Activated CD8-positive, alpha-beta memory T cell treated with anti-CD3 and anti-CD28 coated beads, Interleukin-2, amount 10 ng/mL, durations not matched to agents 7 days and 5 days (primary cell): ENCODE measurements at places on chromosomes 13 and 19. TPM values are rescaled to one million over a fixed set of nuclear protein-coding genes. Genes with fewer than 3 reads are reported as not detected.

DNA sequence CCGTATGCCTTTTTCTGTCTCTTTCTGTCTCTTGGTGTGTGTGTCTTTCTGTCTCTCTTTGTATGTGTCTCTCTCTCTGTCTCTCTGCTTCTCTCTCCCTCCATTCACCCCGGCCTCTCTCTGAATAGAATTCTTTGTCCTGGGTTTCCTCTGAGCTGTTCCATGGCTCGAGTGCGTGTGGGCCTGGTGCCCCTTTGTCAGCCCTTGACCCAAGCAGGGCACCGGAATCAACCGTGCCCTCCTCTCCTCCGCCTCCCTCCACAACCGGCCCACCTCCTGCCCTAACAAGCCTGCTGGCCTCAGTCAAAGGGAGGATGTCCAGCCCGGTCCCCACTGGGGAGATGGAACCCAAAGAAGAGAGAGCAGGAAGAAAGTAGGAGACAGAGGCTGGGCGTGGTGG is 3.2 kb downstream of the AXL start:
- DNase-seq = no peak

DNA sequence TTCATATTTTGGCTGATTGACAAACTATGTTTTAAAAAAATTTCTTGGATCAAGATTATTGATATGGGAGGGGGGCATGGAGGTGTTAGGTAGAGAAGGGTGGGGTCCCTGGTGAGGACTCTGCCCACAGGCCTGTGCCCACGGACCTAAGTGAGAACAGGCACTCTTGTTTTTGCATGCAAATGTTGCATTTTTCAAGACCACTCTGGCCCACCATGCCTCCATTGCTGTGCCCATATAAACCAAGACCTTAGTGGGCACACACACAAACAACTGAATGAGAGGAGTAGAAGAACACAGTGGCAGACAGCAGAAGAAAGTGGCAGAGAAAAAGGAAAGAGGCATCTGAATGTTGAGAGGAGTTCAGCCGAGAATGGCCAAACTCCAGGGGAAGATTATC is 69.6 kb upstream of the ZNF98 start:
- no peak for DNase-seq

DNA sequence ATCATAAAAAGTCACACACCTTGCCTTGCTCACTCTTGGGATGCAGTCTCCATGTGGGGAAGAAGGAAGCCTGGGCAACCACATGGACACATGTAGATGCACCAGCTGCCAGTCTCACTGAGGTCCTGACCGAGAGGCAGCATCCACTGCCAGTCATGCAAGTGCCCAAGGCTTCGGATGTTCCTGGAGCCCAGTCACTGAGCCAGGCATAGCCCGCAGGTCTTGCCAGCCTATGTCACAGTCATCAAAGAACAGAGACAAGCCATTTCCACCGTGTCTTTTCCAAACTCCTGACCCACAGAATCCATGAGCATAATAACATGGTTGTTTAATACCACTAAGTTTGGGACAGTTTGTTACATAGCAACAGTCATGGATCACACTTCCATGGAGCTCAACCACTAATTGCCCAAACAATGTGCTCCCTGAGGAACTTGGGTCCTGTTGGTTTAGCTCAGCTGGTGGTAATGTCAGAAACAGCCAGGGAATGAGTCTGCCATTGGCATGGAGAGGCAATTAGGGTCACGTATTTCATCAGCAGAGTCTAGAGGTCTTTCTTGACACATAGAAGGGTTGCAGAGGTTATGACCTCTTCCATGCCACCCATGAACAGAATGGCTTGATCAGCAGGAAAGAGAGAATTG is 21.5 kb downstream of the STARD13 start:
- DNase-seq = no peak

DNA sequence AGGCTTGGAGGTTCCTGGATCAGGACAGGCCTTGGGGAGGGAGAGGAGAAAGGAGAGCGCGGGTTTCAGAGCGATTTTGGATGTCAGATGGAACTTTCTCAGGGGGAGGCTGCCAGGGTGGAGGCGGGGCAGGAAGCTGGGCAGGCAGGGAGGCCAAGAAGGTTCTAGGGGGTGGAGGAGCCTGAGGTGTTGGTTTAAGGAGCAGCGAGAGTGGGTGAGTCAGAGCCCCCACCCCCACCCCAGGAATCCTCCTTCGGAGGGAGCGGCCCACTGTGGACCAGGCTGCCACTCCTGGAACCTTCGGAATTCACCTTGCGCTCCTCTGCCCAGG is 15.9 kb upstream of the NOP53 start:
- no peak for DNase-seq

DNA sequence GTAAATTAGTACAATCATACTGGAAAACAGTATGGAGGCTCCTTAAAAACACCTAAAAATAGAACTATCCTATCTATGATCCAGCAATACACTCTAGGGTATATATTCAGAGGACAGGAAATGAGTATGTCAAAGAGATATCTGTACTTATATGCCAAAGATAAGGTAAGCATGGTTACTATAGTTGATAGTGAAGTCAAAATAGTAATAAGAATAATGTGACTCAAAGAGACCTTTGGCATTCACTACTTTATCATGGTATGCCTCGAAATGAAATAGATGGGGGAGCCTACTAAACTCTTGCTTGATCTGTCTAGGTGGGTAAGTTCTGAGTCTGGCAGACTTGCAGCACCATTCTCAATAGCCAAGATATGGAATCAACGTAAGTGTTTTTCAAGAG is 30.3 kb downstream of the FXYD5 start:
- DNase-seq = no peak

DNA sequence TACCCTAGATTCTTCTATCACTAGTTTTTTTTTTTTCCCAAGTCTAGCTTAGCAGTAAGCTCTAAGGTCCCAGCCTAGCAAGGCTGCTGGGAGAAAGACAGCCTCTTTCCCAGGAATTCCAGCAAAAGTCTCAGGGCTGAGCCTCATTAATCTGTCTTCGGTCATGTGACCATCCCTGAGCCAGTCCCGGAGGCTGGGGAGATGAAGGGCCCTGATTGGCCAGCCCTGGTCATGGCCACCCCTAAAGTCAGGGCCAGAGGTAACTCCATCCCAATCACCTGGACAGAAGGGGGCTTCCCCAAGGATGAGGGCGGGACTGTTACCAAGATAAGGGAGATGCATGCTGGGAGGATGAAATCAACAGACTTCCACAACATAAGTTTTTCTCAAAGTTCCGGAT is 43.3 kb downstream of the CCNE1 start:
- no peak for DNase-seq

DNA sequence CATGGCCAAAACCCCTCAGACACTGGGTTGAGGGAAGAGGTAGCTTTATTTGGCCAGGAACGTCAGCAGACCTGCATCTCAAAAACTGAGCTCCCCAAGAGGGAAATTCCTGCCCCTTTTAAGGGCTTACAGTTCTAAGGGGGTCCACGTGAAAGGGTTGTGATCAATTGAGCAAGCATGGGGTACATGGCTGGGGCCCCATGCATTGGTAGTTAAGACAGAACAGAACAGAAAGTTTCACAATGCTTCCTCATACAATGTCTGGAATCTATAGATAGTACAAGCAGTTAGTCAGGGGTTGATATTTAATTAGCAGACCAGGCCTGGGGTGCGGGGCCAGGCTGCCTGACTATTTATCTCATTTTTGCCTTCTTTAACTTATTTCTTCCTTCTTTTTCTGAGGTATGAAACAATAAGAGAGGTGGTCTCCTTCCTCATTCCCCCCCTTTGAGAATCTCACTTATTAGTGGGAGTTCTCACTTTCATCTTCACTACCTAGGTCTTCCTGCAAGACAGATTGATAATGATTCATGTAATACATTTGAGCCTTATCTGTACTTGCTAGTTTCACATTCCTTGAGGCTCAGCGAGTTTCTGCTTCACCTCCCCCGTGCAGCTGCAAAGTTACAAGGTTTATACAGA is 84.8 kb downstream of the SLC25A15 start:
- no peak for DNase-seq

- DNase-seq = no peak
Observed at GRCh38 chr19:47404334-47405196, 14.8 kb downstream of the MEIS3 start.

DNA sequence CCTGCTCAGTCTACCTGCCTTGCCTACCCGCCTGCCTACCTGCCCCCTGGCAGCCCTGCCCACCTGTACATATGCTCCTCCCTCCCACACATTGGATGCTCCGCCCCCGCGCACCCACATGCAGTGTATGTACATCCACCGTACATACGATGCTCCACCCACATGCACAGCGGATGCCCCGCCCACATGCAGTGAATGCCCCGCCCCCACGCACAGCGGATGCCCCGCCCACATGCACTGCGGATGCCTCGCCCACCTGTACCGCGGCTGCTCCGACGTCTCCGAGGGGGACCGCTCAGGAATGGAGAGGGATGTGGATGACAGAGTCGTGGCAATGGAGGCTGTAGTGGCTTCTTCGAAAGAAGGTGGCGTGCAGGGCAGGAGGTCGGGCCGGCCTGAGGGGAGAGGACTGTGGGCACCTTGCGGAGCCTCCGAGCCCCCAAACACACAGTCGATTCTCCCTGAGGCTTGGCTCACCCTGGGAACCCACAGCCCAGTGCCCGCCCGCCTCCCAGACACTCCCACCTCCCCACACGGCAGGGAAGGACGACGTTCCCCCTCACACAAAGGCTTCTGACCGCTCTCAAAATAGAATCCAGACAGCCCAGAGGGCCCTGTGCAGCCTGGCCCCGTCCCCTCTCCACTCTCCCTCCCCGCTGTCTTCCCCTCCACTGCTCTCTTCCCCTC is 16.5 kb upstream of the CACTIN start:
- peak; percentile 52 for DNase-seq

The GRK1 gene
- total RNA-seq = not detected

The SGCG gene
- total RNA-seq = not detected

The C1QTNF9B gene
- not detected for total RNA-seq

The FGF21 gene
- not detected for total RNA-seq
